ENCODE measurements at places on chromosomes 2 and 18. TPM values are rescaled to one million over a fixed set of nuclear protein-coding genes. Genes with fewer than 3 reads are reported as not detected.

ELMOD3 gene
- 19.4 TPM for total RNA-seq

PFN4 gene
- not detected for total RNA-seq

HDHD2 gene
- 38.1 TPM for total RNA-seq

LONRF2 gene
- total RNA-seq, result 0.10 TPM

DNA sequence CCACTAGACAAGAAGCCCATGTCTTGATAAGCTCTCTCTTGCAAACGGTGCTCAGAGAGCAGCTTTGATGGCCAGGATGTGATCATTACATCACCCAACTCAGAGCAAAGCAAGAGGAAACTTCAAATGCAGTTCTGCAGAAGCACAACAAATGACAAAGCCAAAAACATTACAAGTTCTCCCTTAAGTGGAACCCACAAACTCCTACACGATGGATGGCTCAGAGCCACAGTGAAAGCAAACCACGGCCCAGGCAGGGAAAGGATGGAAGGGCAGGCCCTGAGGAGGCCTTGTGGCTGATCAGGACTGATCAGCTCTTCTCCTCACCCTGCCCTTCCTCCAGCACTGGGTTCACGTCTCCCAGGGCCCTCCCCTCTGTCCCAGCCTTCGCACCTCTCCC, 326.4 kb downstream of the EIPR1 start:
- H3K4me1 ChIP-seq, result no peaks in the 10 kb centered on the region
- DNase-seq, result no peak
- H3K27me3 ChIP-seq, result no peaks in the 10 kb centered on the region
- no peaks in the 10 kb centered on the region for H3K36me3 ChIP-seq
- no peak overlapping the region for H3K4me3 ChIP-seq

GRCh38 chr2:9656270-9656766, 25.5 kb upstream of the YWHAQ start:
- peak overlapping the region; percentile 96 for H3K27ac ChIP-seq
- H3K36me3 ChIP-seq, result peaks cover 9% of the 10 kb centered on the region
- no peaks in the 10 kb centered on the region for H3K27me3 ChIP-seq
- peaks cover 57% of the 10 kb centered on the region for H3K4me1 ChIP-seq

GRCh38 chr2:69162057-69162456, 149.1 kb downstream of the ANTXR1 start:
- H3K4me3 ChIP-seq, result no peak overlapping the region
- H3K27me3 ChIP-seq, result peaks cover 29% of the 10 kb centered on the region
- no peaks in the 10 kb centered on the region for H3K4me1 ChIP-seq
- H3K36me3 ChIP-seq, result no peaks in the 10 kb centered on the region
- no peak overlapping the region for H3K27ac ChIP-seq
- no peak for DNase-seq

GRCh38 chr2:70499253-70499652, 54.4 kb downstream of the TGFA start:
- H3K4me1 ChIP-seq, result no peaks in the 10 kb centered on the region
- H3K4me3 ChIP-seq, result no peak overlapping the region
- no peak for DNase-seq
- H3K27ac ChIP-seq, result no peak overlapping the region
- no peaks in the 10 kb centered on the region for H3K36me3 ChIP-seq
- H3K27me3 ChIP-seq, result peaks cover 10% of the 10 kb centered on the region

DNA sequence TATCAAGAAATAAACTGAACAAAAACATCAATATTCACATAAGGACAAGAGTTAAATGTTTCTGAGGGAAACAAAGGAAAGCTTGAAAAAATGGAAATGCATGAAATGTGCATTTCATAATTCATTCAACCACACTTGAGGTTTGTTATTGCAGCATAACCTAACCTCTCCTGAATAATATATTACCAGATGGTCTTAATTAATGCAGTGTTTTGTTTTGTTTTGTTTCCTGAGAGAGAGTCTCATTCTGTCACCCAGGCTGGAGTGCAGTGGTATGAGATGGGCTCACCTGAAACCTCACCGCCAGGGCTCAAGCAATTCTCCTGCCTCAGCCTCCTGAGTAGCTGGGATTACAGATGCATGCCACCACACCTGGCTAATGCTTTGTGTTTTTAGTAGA, 139.9 kb upstream of the PIEZO2 start:
- no peaks in the 10 kb centered on the region for H3K27me3 ChIP-seq
- no peak overlapping the region for H3K27ac ChIP-seq
- H3K4me3 ChIP-seq, result no peak overlapping the region
- H3K36me3 ChIP-seq, result no peaks in the 10 kb centered on the region
- no peak for DNase-seq

DNA sequence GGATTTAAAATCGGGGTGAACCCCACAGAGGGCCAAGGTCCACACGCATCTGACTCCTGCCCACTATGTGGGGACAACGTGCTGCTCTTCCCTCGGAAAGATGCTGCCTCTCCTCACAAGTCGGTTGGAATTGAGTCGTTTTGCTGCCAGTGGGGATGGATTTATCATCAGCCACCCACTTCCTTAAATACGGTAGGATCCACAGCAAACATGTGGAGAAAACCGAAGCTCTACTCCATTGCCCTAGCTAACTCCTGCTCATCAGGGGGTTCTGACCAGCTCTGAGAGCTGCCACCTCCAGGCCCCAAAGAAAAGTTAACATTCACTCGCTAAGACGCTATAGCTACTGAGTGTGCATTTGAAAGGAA, 80.9 kb downstream of the CHRNA1 start:
- DNase-seq, result no peak
- peaks cover 11% of the 10 kb centered on the region for H3K36me3 ChIP-seq
- peak overlapping the region; percentile 76 for H3K27ac ChIP-seq
- H3K4me1 ChIP-seq, result peaks cover 64% of the 10 kb centered on the region

DNA sequence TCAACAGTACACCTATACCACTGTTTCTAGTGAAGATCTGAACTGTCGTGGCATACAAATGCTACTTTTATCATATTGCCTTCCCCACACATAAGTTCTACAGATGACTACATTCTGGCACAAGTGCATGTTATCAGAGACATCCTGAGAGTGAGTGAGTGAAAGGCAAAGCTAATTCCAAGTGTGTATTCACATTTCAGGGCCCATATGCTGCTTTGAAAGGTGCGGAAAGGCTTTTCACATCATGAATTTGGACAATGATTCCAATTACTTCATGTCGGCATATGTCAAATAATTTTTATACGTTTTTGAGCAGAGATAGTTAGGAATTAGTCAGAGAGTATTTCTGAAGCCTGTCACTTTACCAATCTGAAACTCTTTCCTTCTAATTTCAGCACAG, 101.7 kb downstream of the GAREM1 start:
- no peaks in the 10 kb centered on the region for H3K36me3 ChIP-seq
- H3K27me3 ChIP-seq, result peaks cover 5% of the 10 kb centered on the region
- DNase-seq, result no peak
- no peak overlapping the region for H3K27ac ChIP-seq
- H3K4me1 ChIP-seq, result no peaks in the 10 kb centered on the region

- DNase-seq, result peak; percentile 52
- H3K36me3 ChIP-seq, result peaks cover 63% of the 10 kb centered on the region
- H3K27ac ChIP-seq, result peak overlapping the region; percentile 99
- H3K27me3 ChIP-seq, result no peaks in the 10 kb centered on the region
- peak overlapping the region; percentile 99 for H3K4me3 ChIP-seq
Measured at GRCh38 chr2:43224571-43225092, 1.8 kb downstream of the ZFP36L2 start.

DNA sequence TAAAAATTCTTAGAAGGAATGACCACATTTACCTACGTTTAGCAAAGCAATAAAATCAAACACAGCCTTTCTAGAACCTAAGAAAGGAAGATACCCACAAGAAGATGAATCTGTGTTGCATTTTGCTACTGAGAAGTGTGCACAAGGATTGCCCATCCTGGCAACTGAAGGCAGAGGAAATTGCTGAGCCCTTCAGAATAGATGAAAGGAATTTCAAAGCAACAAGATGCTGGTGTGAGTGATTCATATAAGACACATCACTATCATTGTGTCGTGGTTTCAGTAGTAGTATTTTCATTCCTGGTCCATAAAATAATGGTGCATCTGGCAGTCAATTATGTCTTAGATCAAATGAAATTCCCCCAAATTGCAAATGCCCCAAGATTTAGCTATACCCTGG, 48.4 kb upstream of the ANKRD44 start:
- no peaks in the 10 kb centered on the region for H3K27me3 ChIP-seq
- H3K4me3 ChIP-seq, result no peak overlapping the region
- H3K36me3 ChIP-seq, result no peaks in the 10 kb centered on the region
- no peak overlapping the region for H3K27ac ChIP-seq
- no peak for DNase-seq

DNA sequence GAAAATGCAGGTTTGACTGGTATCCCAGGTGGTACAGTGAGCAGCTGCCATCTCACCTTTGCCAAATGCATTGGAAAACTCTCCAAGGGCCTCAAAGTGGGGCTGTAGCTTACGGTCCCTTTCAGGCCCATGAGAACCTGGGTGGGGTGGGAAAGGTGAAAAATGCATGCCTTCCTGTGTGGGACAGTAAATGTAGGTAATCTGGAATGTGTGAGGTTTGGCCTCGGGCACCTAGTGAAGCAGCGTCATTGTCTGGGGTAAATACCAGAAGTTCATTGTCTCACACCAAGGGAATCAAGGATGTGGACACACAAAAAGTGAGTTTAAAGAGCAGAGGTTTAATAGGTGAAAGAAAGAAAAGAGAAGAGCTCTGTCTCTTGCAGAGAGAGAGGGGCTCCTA, 36.6 kb downstream of the TIMM21 start:
- H3K27me3 ChIP-seq, result peaks cover 25% of the 10 kb centered on the region
- H3K36me3 ChIP-seq, result no peaks in the 10 kb centered on the region
- H3K27ac ChIP-seq, result no peak overlapping the region
- H3K4me3 ChIP-seq, result no peak overlapping the region
- DNase-seq, result no peak

DNA sequence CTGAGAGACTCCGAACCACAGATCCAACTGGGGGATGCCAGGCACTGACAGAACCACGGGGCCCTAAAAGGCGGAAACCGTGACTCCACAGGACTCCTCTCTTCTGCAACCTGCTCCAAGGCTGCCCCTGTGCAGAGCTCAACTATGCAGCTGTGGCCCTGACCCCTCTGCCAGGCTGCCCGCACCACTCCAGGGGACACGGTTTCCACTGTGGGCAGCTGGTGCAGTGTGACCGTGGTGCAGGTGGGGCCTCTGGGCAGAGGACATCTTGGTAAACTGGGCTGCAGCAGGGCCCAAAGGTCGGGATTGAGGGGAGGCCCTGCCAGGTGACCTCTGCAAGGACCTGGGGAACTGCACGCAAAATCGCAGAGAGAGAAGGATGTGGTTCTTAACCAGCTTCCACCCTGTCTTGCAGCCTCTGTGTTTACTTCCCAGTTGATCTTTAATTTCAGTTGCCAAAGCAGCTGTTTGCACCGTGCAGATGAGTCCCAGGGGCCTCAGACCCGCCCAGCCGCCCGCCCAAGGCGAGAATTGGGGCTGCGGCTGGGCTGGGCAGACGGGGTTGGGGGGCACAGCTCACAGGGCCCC, 104.6 kb upstream of the CTDP1 start:
- H3K27me3 ChIP-seq, result no peaks in the 10 kb centered on the region
- no peak overlapping the region for H3K4me3 ChIP-seq
- no peak overlapping the region for H3K27ac ChIP-seq
- peaks cover 2% of the 10 kb centered on the region for H3K4me1 ChIP-seq
- no peaks in the 10 kb centered on the region for H3K36me3 ChIP-seq
- DNase-seq, result no peak

DNA sequence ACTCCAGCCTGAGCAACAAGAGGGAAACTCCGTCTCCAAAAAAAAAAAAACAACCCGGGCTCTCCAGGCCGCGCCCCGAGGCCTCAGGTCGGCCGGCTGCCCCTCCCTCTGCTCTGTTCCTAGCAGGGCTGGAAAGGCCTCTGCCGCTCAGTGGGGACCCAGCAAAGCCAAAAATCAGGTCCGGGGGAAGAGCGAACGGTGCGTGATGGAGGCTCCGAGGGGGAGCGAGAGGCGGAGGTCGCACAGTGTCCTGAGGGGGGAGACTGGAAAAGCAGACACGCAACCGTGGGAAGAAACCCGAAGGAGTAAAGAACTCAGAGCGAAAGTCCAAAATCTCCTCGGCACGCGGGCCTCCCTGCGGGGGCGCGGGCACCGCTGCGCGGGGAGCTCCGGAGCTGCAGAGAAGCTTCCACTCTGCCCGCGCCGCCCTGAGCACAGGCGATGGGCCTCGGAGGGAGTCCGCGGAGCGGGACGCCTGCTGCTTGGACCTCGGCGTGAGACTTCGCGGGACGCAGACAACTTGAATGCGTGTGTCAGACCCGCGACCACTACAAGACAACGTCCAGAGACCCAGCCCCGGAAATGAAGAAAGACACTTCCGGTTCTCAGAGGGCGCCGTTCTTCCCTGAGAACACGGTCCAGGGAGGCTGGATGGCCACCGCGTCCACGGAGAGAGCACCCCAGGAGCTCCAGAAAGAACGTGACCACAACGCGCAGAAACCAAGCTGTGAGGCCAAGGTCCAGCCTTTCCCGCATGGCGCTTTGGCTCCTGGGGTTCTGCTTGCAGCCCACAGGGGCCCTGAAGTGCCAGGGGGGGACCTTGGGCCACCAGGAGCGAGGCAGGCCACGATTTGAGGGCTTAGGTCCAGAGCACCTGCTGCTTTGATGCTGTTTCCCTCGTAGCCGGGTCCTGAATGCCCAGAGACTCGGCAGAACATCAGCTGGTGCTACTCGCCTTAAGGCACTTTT, 219.8 kb downstream of the DPP10 start:
- H3K27ac ChIP-seq, result no peak overlapping the region
- H3K27me3 ChIP-seq, result peaks cover 8% of the 10 kb centered on the region
- H3K4me1 ChIP-seq, result no peaks in the 10 kb centered on the region
- no peak for DNase-seq
- no peaks in the 10 kb centered on the region for H3K36me3 ChIP-seq

GRCh38 chr2:153558247-153558646, 79.7 kb upstream of the RPRM start:
- no peak overlapping the region for H3K27ac ChIP-seq
- H3K36me3 ChIP-seq, result no peaks in the 10 kb centered on the region
- no peaks in the 10 kb centered on the region for H3K4me1 ChIP-seq
- DNase-seq, result no peak
- no peaks in the 10 kb centered on the region for H3K27me3 ChIP-seq

- H3K27me3 ChIP-seq, result peaks cover 11% of the 10 kb centered on the region
- no peak for DNase-seq
- H3K4me1 ChIP-seq, result peaks cover 74% of the 10 kb centered on the region
- no peak overlapping the region for H3K27ac ChIP-seq
- H3K4me3 ChIP-seq, result no peak overlapping the region
Measured at GRCh38 chr2:237435844-237436587, 22.1 kb upstream of the COL6A3 start.

GRCh38 chr2:235151152-235151551, 199.3 kb downstream of the SH3BP4 start:
- H3K4me1 ChIP-seq, result peaks cover 11% of the 10 kb centered on the region
- H3K36me3 ChIP-seq, result no peaks in the 10 kb centered on the region
- H3K27ac ChIP-seq, result no peak overlapping the region
- H3K27me3 ChIP-seq, result peaks cover 10% of the 10 kb centered on the region

DNA sequence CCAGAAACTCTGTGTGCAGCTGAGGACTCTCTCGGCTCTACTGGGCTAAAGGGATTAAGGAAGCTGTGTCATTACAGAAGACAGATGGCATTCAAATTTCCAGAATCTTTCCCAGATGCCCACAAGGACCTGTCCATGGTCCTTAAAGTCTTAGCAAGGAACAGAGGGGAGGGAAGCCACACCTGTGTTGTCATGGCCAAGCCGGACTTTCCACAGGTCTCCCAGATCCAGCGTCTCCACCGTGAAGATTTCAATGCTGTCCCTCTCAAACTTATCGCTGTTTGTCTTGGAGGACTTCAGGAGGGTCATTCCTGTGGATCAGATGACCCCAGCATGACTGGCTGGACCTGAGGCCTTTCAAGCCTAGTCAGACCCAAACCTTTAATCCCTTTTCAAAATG, 114.5 kb downstream of the LOXHD1 start:
- H3K4me3 ChIP-seq, result no peak overlapping the region
- DNase-seq, result no peak
- H3K4me1 ChIP-seq, result no peaks in the 10 kb centered on the region
- no peak overlapping the region for H3K27ac ChIP-seq

- H3K27ac ChIP-seq, result no peak overlapping the region
- H3K4me1 ChIP-seq, result no peaks in the 10 kb centered on the region
- no peaks in the 10 kb centered on the region for H3K27me3 ChIP-seq
- DNase-seq, result no peak
- no peaks in the 10 kb centered on the region for H3K36me3 ChIP-seq
Measured at GRCh38 chr2:141062443-141062842, 1068.4 kb downstream of the LRP1B start.

All from activated CD4-positive, alpha-beta memory T cell treated with anti-CD3 and anti-CD28 coated beads, Interleukin-2, amount 10 ng/mL, durations not matched to agents 7 days and 5 days (primary cell).